T-cell (primary cell): ENCODE measurements at places on chromosomes 1 and 21.
A peak's percentile ranks its signal among the peaks of the same experiment; 100 is the strongest.

DNA sequence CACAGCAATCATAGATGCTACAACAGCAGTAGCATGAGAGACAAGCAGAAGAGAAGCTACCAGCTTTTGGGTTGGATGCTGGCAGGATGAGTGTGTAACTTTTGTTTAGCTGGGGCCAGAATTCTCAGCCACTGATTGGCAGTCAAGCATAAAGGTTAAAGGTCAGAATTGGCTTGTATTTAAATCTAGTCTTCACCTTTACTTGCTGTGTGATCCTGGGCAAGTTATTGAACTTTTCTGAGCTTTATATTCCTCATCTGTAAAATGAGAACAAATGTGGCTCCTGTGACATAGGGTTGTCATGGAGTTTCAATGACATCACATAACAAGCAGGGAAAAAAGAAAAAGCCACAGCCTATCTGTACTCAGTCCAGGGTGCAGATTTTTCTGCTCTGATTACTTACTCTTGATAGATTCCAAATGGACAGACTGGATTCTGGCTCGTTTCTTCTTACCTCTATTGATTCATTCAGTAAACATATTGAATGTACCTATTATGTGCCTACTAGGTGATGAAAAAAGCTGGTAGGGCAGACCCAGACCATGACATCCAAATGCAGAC is 2.8 kb upstream of the AZIN2 start:
- DNase-seq = no peak

GRCh38 chr21:34336245-34336644 is 27.6 kb upstream of the KCNE2 start:
- DNase-seq = no peak

DNA sequence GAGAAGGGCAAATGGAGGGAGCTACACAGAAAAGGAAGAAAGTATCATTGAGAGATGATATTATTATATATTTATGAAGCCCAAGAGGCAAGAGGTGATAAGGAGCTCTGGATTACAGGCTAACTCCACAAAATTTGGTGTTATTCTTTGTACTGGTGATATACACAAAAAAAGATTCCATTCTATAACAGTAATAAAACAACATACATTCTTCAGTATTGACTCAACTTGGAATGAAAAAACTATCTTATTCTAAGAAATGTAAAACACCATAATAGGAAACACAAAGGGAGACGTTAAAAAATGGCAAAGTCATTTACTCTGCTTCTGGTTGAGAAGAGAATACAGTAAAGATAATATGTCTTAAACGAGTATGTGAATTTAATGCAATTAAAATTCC is 99.4 kb downstream of the TEX35 start:
- no peak for DNase-seq

- DNase-seq = no peak
These were observed 22.9 kb downstream of the SYT14 start for GRCh38 chr1:209960926-209961325.

GRCh38 chr1:107777664-107778047 is 187.3 kb downstream of the VAV3 start:
- no peak for DNase-seq

DNA sequence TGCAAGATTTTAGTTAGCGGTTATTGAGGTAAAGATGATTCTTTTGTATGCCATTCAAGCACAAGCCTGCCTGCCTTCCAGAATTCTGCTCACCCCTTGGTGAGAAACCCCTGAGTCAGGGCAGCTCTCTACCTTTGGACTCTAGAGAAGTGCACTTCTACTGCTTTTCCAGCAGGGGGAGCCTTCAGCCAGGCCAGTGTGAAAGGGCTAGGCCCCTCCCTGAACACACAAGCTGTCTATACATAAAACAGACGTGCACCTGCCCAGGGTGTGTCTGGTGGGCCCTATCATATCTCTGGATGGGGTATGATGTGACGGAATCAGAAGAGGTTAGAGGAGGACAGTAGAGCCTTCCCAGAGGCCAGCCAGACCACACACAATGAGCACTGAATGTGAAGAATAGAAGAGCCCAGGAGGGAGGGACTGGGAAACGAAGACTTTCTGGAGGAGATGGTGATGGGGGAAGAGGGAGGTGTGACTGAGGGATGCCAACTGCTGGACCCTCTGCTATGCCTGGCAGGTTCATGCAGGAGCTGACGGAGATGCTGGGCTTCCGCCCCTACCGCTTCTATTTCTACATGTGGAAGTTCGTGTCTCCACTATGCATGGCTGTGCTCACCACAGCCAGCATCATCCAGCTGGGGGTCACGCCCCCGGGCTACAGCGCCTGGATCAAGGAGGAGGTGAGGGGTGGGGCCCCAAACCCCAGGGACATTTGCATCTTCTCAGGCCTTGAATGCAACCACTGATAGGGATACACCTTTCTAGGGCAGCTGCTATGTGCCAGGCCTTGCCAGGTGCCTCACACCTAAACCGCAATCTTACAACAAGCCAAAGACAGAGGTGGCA is 13.0 kb upstream of the KCNC4 start:
- DNase-seq = peak; percentile 45

DNA sequence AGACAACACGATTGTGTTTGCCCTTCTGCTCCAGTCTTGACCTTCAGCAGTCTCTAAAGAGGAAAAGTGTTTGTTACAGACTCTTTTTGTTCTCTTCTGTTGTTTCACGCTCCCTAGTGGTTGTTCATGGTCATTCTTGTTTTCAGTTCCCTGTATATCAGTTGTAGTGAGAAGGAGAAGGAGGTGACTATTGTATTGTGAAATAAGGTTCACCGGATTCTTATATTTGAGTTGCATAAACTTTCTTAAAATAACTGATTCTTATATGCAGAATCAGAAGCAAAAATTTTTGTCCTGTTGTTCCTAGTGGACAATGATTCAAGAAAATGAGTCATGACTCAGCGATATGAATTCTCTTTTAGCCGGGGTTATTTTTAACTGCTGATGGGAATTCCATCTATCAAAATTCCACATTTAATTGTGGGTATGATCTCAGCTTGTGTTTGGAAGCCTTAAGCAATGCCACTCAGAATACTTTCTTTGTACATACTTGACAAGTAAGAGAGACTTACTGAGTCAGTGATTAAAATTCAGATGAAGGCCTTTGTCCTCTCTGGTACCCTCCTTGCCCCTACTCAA is 152.2 kb downstream of the CLEC20A start:
- DNase-seq = no peak

- no peak for DNase-seq
These were observed 15.7 kb upstream of the AZIN2 start for GRCh38 chr1:33065301-33065700.

- no peak for DNase-seq
These were observed 50.3 kb downstream of the S100B start for GRCh38 chr21:46554431-46555224.

- DNase-seq = no peak
These were observed 19.4 kb downstream of the RSPH1 start for GRCh38 chr21:42476388-42477331.

GRCh38 chr1:112501810-112502641 is 6.7 kb upstream of the WNT2B start:
- DNase-seq = peak; percentile 38

- DNase-seq = no peak
These were observed 805.3 kb downstream of the USP25 start for GRCh38 chr21:16535102-16535422.

DNA sequence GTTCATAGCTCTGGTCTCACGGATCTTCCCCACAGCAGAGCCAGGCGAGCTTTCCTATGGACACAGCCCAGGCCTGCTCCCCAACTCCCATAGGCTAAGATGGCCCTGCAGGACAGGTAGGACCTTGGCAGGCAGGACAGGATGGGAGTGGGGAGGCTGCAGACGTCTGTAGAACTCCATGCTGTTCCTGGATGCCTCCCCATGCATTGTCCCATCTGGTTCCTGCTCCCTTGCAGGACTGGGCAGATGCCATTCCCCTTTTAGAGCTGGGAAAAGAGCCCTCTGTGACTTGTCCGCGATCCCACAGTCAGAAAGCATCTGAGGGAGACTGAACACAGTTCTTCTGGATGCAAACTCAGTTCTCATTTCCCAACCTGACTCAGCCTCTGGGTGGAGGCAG is 71.9 kb upstream of the ATP5PO start:
- no peak for DNase-seq

GRCh38 chr21:46146856-46147255 is 8.5 kb downstream of the FTCD start:
- no peak for DNase-seq

- DNase-seq = no peak
These were observed 19.2 kb upstream of the CLSTN1 start for GRCh38 chr1:9842781-9843575.

GRCh38 chr1:155339515-155340097 is 18.9 kb downstream of the RUSC1 start:
- DNase-seq = no peak
